CD4-positive, alpha-beta T cell treated with Interleukin-4 for 4 hours (primary cell): ENCODE measurements at places on chromosomes 12 and 14.

DNA sequence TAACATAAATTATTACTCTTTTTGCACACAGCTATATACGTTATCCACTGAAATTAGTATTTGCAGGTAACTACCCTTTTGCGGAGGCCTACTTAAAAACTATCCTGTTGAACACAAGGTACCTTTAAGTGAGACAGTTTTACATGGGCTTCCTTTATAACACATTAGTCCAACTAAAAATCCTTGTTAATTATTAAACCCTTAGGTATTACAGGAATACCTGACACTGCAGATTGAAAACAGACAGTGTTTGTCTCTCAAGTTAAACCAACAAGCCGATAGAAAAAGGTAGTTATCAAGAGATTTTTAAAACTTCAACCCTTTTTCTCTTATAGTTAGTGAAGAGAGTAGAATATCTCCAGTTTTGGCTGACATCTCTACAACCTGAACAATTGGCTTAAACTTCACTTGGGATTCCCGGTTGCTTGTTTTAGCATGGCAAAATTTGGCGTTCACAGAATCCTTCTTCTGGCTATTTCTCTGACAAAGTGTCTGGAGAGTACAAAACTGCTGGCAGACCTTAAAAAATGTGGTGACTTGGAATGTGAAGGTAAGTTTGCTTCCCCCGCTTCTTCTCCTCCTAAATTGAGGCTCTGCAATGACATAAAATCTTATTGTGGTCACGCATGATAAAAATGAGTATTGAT lies at the start of gene MIA2:
TSS of gene MIA2 (plus strand) at position 236 of the 647 bp plus-strand sequence. CDS start at position 436, 200 bp downstream.
- no peak for DNase-seq

- DNase-seq: no peak
Observed at GRCh38 chr12:71405884-71406283, 33.7 kb upstream of the LGR5 start.

DNA sequence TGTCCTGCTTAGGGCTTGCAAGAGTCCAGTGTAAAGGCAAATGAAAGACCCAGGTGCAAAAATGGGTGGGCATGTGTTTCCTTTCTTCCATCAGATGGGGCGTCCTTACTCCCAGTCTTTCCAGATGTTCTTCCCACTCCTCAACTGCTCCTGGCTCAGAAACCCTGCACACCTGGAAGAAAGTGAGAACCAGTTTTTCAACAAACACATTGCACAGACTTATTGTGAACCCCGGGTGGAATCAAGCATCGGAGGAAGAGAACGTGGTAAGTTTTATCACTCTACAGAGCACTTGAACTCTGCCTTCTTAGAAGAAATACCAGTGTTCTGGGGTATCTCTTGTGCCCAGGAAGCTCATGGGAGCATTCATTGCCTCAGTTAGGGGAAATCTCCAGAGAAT lies 93.3 kb downstream of the TMX1 start:
- DNase-seq: no peak

- DNase-seq: no peak
Observed at GRCh38 chr14:65476273-65476941, 63.9 kb downstream of the FUT8 start.

DNA sequence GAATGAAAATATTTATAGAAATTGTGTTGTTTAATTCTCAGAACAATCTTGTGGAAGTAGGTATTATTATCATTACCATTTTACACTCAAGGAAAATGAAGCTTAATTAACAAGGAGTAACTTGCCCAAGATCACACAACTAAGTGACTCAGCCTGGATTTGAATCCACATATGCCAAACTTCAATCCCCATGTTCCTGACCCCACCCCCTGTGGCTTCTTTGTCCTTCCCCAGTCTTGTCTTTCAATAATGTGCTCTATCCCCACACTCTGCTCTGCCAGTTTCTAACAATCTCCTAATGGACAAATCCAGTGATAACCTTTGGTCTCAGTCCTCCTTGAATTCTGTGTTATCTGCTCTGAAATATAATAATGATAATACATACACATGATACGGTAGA lies 355.2 kb downstream of the BMP4 start:
- no peak for DNase-seq

- DNase-seq: no peak
Observed at GRCh38 chr14:92733007-92733406, 15.4 kb downstream of the LGMN start.

DNA sequence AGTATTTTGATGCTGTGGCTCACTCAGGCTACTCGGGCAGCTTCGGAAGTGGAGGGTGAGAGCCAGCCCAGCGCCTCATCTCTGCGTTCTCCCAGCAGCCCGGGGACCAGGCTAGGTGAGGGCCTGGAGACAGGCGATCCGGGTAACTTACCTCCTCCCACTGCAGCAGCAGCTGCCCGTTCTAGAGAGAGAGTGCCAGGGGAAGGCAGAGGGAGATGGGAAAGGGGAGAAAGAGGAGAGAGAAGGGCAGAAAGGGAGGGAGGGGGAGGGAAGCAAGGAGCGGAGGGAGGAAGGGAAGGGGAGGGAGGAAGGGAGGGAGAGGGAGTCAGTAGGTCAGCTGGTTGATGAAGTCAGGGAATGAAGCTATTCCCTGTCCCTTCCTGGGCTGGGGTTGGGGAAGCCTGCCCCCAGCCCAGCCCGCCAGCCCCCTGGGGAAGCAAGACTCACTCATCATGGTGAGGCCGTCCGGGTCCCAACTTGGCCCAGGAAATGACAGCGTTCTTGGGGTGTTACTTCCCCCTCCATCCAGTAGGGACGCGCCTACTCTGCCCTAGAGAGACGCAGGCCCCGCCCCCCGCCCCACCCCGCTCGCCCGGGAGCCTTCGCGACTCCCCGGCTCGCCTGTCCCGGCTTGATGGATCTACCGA lies at the start of gene IFI27L2:
TSS of gene IFI27L2 (minus strand) at position 494 of the 647 bp plus-strand sequence. CDS start at position 454, 40 bp downstream.
- DNase-seq: peak; percentile 69

- DNase-seq: no peak
Observed at GRCh38 chr14:74981833-74982232, 20.9 kb upstream of the EIF2B2 start.

GRCh38 chr12:124446364-124446763 lies 121.0 kb downstream of the NCOR2 start:
- no peak for DNase-seq

DNA sequence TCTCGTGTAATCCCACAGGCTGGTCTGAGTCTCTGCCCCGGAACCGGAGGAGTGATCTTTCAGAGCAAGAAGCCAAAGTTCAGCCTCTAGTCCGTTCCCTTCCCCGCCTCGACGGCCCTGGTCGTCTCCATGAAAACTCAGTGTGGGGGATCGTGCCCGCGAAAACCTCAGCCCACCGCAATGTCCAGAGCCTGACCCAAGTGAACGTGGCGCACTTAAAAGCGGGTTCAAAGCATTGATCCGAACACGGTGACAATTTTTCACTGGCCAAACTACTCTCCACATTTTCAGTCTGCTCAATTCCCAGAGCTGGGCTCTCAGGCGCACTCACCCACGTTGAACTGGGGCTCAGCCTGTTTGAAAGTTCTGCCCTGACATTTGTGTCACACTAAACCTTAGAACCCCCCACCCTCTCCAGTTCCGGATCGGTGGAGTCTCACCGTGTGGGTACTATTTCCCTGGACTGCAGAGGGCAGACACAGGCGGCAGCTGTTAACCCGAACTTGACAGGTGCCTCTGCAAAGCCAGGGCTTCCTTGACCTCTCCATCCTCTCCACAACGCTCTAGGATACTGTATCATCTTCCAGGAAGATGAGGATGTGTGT lies 886 bp upstream of the PRICKLE1 start:
- DNase-seq: no peak

DNA sequence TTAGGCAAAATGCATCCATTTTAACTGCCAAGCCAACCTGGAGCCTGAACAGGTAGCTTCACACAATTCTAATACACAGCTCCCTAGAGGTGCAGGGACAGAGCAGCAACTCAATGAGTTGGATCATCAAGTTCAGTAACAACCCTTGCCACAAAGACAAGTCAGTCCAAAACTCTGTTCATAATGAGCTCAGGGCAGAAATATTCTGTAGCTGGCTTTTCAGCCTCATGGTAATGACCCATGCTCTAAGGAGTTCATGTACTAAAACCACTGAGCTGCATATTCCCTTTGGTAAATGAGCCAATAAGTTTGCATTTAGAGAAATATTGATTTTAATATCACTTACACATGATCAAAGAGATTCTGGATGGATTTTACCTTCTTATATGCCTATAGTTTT lies 316.1 kb downstream of the SEC23A start:
- DNase-seq: no peak

GRCh38 chr14:25349269-25349668 lies 299.3 kb upstream of the STXBP6 start:
- DNase-seq: no peak

- no peak for DNase-seq
Observed at GRCh38 chr12:38543151-38543550, 226.6 kb downstream of the ALG10B start.

GRCh38 chr12:45292486-45293195 lies 76.7 kb downstream of the ANO6 start:
- DNase-seq: no peak

GRCh38 chr14:24813089-24813815 lies 179.3 kb upstream of the GZMB start:
- no peak for DNase-seq

DNA sequence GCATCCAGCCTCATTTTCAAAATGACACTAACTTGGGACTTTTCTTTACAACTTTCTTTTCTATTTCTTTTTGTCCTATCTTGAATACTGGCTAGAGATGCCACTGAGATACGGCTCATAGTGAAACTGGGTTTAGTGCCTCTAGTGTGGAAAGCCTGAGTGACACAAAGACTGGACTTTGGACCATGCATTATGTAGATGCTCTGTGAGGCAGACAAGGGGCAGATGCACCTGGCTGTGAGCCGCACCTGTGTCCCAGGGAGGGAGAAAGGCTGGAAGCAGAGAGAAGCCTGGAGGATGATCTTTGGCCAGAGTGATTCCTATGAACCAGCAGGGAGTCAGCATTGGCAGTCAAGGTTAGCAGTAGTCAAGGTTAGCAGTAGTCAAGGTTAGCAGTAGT lies 852.3 kb upstream of the TMEM132C start:
- no peak for DNase-seq

DNA sequence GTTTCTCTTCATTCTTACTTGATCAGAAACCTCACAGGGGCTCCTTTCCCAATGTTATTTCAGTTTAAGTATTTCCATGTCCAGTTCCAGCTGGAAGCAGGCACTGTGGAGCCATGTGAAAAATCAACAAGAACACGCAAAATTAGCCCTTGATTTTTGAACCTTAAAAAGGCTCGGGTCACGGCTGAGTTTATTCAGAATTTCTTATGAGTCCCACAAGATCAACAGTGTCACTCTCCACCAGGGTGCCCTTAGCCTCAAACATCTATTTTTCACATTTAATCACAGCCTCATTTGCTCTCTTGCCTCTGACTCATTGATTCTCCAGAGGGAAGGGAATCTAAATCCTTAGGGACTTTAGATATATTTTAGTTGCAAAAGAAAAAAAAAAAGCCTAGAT lies 157.7 kb upstream of the AVPR1A start:
- DNase-seq: no peak

DNA sequence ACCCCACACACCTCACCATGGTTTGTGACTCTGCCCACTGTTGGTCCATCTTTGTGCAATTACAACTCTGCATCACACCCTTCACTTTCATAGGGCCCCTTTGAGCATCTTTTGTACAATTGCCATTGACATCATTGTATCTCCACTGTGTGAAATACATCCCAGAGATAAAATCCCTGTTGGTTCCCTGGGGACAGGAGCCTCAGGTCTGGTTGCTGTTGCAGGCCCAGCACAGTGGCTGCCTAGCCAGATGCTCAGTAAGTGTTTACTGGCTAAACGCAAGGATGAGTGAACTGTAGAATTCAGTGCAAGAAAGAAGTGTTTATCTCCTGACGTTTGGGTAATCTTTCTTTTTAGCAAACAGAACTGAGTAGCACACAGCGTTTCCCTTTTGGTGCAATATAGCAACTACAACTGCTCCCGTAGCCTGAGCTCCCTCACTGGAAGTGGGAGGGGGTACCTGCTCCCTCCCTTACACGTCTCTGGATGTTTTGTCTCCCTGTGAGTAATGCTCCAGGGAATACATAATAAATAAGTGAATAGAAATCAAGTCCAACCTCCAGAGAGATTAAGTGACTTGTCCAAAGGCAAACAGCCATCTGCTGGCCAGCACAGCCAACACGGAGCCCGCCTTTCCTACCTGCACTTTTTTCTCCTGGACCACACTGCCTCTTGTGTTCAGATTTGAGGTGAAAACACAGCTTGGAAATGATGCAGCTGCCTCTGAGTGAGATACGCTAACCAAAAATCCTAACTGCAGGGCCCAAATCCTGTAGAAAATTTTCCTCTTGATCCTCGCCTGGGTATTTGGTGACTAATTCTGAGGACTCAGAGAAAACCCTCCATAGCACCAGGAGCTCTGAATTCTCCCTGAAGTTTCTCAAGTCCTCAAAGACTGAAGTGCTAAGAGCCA lies 27.4 kb downstream of the GALNT16 start:
- DNase-seq: no peak

- no peak for DNase-seq
Observed at GRCh38 chr12:103915306-103915705, 14.9 kb upstream of the HSP90B1 start.
